ENCODE measurements at places on chromosomes 16 and 17. TPM values are rescaled to one million over a fixed set of nuclear protein-coding genes. Genes with fewer than 3 reads are reported as not detected.

Gene ERAL1
- total RNA-seq, result 33.6 TPM

- DNase-seq, result no peak
Observed at GRCh38 chr16:59971264-59971663, 1237.1 kb upstream of the GOT2 start.

- DNase-seq, result no peak
Observed at GRCh38 chr17:60846175-60846574, 168.5 kb downstream of the BCAS3 start.

Gene MRPL12
- total RNA-seq, result 48.6 TPM

DNA sequence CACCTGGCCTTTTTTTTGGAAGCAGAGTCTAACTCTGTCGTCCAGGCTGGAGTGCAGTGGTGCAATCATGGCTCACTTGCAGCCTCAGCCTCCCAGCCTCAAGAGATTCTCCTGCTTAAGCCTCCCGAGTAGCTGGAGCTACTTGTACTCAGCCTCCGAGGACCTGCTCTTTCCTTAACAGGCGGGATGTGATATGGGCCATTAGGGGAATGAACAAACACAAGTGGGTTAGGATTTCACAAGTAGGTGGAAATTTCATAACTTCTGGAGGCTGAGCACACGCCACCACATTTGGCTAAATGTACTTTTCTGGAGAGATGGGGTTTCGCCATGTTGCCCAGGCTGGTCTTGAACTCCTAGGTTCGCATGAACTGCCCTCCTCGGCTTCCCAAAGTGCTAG, 4.1 kb downstream of the PAM16 start:
- no peak for DNase-seq

GRCh38 chr16:4646773-4647643, 22.4 kb downstream of the MGRN1 start:
- no peak for DNase-seq
